ENCODE measurements at places on chromosomes 11 and 22.
A peak's percentile ranks its signal among the peaks of the same experiment; 100 is the strongest.

DNA sequence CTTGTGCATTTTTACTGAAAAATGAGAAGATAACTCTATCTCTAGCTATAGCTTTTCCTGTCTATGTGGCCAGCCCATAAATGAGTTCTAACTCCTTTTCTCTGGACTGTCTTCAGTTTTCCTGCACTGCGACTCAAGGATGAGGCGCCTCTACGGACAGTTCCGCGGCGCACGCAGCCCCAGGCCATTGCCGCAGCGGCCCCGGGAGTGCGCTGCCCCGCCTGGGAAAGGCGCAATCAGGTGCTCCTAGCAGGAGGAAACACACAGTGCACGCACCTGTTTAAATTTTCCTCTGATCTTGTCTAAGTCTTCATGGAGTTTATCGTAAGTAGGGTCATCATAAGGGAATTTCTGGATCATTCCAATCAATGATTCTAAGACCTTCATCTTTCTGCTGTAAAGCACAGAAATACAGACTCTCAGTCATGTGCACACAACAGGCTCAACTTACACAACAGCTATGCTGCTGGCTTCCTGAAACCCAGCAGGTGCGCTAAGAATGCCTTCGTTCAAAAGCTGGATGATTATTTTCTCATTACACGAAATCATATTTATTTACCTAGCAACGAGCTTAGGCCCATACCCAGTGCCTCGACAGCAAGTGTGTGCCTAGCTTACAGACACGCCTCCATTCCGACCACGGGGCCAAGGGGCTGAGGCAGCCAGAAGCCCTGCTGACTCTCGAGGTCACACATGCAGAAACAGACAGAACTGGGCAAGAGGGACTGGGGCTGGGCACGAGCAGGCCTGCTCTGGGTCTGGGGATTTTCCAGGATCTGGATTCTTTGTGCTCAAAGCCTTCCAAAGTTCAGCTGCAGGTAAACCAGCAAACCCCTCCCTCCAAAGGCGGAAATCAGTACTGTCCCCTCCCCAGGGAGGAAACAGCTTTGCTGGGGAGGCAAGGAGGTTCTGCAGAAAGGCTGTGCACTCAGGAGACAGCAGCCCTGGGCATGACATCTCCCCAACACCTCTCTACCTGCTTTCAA, 7.2 kb downstream of the LTO1 start:
- peak; percentile 68 for DNase-seq

GRCh38 chr11:86358720-86359119, 16.0 kb upstream of the CCDC81 start:
- no peak for DNase-seq

GRCh38 chr22:28958611-28959010, 75.2 kb downstream of the ZNRF3 start:
- no peak for DNase-seq

- DNase-seq: peak; percentile 64
These were observed 121.2 kb downstream of the C11orf58 start for GRCh38 chr11:16859651-16860050.

DNA sequence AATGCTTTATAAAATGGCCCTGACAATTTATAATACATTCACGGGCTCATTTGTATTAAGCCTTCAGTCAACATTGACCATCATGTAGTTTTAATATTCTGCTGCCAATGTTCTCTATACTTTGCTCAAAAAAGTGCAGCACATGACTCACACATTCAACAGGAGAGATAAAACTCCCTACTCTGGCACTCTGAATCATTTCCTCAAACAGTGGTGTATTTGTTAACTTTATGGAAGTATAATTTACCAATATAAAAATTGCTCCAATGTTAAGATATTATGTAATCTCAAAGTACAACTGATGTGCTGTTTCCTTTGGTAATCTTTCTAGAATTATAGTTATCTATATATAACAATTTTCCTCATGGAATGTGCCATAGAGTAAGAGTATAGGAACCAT, 39.9 kb downstream of the MAML2 start:
- no peak for DNase-seq

GRCh38 chr22:35315855-35316745, 16.4 kb downstream of the TOM1 start:
- DNase-seq: no peak

GRCh38 chr22:46103181-46103580, 47.1 kb upstream of the PPARA start:
- DNase-seq: no peak

DNA sequence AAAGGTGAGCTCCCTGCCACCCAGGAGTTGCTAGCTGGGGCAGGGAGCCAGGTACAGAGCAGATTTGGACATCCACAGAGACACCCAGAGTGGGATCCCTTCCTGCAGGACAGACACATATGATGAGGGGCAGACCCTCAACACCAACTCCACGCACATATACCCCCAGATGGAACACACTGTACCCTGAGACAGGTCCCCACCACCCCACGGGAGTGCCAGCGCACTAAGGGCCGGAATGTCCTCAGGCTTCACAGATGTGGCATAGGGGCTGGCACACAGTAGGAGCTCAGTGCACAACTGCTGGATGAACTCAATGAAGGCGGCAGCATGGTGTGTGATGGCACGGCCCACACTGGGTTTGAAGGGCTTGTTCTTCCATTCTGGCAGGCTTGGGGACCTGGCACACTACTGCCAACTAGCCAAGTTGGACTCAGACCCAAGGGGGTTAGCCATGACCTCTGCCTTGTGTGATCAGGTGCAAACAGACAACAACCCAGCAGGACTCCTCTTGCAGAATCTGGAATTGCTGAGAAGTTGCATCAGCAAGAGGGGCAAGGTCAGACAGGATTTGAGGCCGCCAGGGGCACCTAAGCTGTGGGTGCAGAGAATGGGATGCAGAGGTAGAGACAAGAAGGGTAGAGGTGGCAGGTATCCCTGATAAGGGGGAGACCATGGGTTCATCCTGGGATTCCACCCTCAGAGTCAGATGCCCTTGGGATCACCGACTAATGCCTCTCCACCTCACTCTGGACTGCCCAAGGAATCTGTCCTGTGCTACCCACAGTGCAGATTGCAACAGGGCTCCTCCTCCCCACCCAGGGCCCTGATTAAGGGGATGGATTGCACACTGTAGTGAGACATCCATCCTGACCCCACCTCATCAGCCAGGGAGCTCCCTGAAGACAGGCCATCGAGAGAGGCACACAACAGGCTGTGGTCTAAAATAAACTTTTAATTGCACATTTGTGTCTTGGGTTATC, 2.4 kb downstream of the C22orf15 start:
- no peak for DNase-seq

DNA sequence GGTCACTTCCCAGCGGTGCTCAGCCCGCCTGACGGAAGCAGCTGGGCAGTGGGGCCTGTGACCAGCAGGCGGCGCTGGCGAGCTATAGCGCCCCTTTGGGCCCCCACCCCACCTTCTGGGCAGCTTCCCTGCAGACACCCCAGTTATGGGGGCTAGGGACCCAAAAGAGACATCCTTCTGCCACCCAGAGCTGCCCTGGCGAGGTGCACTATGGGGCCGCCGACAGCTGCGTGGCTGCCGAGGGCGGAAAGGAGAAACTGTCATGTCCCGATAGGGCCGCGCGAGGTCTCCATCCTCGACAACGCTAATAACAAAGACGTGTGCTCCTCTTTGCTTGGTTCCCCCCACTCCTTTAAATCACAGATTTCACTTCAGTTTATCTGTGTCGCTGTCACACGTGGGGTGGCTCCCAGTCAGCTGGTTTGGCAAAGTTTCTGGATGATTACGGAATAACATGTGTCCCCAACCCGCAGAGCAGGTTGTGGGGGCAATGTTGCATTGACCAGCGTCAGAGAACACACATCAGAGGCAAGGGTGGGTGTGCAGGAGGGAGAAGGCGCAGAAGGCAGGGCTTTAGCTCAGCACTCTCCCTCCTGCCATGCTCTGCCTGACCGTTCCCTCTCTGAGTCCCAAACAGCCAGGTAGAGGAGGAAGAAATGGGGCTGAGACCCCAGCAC, 673 bp upstream of the MYO7A start:
- DNase-seq: peak; percentile 3

- DNase-seq: no peak
These were observed 47.9 kb downstream of the ASCL2 start for GRCh38 chr11:2222451-2222850.

DNA sequence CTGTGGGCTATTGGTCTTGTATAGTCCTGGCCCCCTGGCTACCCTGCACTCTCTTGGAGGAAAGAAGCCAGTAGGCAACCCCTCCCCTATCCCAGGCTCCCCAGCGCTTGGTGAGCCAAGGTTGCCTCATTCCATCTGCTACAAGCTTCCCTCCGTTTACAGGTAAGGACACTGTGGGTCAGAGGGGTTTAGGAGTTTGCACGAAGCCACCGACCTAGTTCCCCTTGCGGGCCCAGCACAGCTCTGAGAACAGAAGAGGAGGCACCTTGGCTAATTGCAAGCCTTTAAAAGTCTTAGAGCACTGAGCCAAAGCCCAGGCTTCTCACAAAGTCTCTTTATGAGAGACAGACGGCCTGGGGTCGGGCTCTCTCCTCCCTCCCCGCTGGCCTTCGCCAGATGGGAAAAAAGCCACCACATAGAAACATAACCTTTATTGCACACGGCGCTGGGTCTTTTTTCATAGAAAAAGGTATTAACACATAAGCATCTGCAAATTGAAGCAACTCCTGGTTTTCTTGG, 99.8 kb downstream of the CEP164 start:
- no peak for DNase-seq

DNA sequence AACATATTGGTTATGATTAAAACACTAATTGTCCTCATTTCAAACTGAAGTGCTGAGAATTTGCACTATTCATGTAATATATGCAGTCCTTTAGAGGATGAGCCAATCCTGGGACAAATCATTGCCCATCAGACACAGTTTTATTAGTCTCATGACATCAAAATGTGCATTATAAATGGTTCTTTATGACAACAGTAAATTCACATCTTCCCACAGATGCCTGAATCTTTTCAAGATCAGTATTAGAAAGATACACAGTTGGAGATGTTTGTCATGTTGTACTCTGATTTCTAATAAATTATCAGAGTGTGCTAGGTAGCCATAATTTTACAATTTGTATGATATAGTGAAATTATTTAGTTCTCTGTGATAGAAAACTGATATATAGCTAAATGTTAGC, 813.5 kb downstream of the FAM181B start:
- DNase-seq: no peak

DNA sequence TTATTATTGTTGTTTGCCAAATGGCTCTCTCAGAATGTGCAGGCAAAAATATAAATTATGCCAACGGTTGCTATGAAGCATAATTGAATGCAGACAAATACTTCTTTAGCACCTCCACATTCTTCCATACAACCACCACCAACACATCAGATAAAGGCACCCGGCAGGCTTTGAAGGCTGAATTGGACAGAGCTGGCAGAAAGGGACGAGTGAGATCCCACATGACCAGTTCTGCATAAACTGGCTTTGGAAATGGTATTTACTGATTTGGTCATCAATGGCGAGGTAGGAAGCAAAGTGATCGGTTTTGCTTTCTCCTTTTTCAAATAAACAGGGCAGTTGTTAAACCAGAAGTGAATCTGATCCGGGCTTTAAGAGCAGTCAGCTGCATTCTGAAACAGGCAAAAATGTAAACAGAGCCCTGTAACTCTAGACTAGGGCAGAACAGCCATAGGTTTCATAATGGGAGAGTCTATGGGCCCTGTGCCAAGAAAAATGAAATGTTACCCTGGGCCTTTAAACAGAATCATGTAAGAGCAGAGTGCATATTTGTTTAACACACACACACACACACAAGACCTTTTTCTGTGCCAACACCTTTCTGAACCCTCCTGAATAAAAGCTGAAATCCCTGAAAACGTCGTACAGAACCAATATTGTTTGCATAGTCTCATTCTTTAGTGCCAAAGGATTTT, 97.7 kb downstream of the MPPED2 start:
- peak; percentile 91 for DNase-seq

DNA sequence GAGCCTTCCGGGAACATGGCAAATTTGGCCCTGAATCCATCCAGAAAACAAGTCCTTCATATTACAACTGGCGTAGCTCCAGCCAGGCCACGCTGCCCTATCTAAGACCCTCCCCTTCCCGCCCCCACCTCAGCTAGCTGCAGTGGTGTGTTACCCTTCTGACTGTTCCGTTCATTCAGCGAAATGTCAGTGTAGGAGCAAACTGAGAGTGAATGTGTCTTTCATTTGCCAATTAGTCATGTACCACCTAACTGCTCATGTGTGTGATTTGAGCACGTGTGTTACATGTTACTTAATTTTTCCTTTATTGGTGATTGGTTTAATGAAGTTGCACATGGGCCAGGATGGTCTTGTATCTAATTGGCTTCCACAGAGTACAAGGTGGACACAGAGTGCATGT, 34.8 kb upstream of the POU2AF1 start:
- no peak for DNase-seq

DNA sequence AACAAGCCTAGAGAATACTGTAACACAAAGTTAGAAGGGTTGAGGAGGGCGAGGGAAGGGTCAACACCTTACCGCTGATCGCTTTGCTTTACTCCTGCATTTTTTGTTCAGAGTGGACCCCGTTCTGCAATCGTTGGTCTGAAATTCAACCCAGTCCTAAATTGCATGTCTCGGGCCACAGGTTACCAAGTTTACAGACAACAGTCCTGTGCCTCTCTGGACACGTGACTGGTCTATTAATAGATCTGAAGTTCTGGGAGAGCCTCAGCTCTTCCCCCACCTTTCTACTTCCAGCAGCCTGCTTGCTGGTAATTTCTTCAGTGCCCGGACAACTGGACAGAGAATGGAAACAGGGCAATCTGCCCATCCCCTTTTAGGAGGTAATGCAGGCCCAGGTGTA, 74.2 kb downstream of the STIM1 start:
- no peak for DNase-seq

Data from NCI-H748 treated with DMSO at 0.1 percent for 48 hours (cell line).